ENCODE measurements at places on chromosomes 5 and 9.

DNA sequence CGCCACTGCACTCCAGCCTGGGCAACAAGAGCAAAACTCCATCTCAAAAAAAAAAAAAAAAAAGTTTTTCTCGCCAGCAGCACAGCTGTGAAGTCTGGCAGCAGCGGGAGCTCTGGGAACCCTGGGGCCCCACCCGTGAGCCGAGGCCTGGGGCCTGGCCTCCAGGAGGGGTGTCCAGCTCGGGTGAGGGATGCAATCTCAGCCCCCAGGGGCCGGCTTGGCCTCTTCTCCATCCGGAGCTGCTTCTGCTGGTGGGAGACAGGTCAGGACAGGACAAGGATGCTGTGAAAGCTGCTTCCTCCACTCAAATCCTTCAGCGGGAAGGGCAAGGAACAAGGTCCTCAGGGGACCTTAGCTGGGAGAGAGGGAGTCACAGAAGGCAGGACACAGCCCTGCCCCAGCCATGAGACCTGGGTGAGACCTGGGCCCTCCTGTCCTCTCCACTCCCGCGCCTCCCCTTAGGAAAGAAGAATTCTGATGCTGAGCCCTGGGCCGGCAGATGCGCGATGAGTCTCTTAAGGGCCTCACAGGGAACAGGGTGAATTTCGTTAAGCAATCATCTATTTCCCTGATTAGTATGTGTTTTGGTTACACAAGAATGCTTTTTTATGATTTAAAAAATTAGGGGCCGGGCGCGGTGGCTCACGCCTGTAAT is 30.6 kb downstream of the PLPP7 start:
- DNase-seq = no peak

- DNase-seq = no peak
Measured at GRCh38 chr9:806285-807156, 35.0 kb upstream of the DMRT1 start.

- DNase-seq = no peak
Measured at GRCh38 chr9:121807823-121808278, 156.4 kb downstream of the DAB2IP start.

DNA sequence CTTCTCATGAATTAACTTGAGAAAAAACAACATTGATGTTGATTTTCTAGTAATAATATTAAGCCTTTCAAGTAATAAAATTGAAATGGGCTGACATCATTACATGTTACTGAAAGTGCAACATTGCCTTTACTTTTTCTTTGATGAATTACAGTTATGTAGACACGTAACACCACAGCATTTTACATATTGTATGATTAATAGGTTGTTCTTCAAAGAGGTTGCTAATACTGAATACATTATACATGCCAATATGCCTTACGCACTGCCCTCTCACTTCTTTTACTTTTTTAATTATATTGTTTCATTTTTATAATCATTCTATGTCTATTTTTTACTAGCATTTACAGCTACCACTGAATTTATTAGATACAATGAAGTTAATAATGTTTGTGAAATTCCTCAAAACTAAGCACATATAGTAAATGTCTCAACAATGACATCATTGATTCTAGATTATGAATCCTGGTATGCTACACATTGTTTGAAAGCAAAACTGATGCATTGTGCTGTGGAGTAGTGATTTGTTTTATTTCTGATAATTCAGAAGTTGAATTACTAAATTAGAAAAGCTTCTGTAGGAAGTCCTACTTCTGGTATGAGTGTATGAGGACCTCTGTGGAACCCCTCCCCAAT is 464.4 kb upstream of the IZUMO3 start:
- no peak for DNase-seq

GRCh38 chr5:44769200-44769876 is 39.4 kb upstream of the MRPS30 start:
- no peak for DNase-seq

Measured in posterior cingulate gyrus (tissue), 11 donors.